ENCODE measurements at places on chromosomes 2 and 18. TPM values are rescaled to one million over a fixed set of nuclear protein-coding genes. Genes with fewer than 3 reads are reported as not detected.

DNA sequence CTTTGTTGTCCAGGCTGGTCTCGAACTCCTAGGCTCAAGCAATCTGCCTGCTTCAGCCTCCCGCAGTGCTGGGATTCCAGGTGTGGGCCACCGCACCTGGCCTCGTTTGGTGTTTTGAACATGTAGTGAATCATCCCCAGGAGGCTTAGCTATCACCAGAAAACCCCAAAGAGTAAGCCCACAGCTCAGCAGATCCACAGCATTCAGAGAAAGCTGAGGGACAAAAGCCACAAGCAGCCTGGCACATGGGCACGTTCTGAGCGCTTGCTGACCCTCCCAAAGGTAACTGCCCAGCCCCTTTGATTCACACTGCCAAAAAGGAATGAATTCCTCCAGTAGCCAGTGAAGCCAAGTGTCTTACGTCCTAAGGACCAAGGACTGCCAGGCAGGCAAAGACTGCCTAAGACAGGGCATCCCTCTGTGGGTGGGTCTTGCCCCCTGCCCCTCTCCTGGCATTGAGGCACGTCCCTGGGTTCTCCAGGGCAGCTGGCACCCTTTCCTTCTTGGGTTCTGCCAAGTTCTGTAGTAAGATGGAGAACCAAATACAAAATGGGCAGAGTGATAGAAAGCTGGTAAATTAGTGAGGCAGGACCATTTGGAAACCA is 31.7 kb downstream of the MBP start:
- H3K27ac ChIP-seq: peak overlapping the region; percentile 91
- H3K4me3 ChIP-seq: no peak overlapping the region
- H3K4me1 ChIP-seq: peaks cover 65% of the 10 kb centered on the region
- H3K27me3 ChIP-seq: no peaks in the 10 kb centered on the region
- H3K36me3 ChIP-seq: no peaks in the 10 kb centered on the region

- DNase-seq: no peak
- H3K4me1 ChIP-seq: no peaks in the 10 kb centered on the region
- H3K36me3 ChIP-seq: no peaks in the 10 kb centered on the region
- no peaks in the 10 kb centered on the region for H3K27me3 ChIP-seq
Measured at GRCh38 chr18:76610012-76610411, 115.0 kb upstream of the ZNF516 start.

- no peaks in the 10 kb centered on the region for H3K27me3 ChIP-seq
- no peaks in the 10 kb centered on the region for H3K36me3 ChIP-seq
- no peak for DNase-seq
- H3K4me1 ChIP-seq: no peaks in the 10 kb centered on the region
- no peak overlapping the region for H3K4me3 ChIP-seq
Measured at GRCh38 chr2:227192491-227192890, 28.1 kb downstream of the COL4A3 start.

GRCh38 chr2:73284296-73285158 is at the start of gene FBXO41:
Gene FBXO41, minus strand, starts transcription at chr2:73284478. Its CDS starts 14,848 bp downstream, at chr2:73269630.
- no peaks in the 10 kb centered on the region for H3K36me3 ChIP-seq
- H3K4me3 ChIP-seq: peak within 1 kb of the TSS; percentile 86
- H3K27ac ChIP-seq: peak within 1 kb of the TSS; percentile 50
- H3K4me1 ChIP-seq: peaks cover 25% of the 10 kb centered on the region

DNA sequence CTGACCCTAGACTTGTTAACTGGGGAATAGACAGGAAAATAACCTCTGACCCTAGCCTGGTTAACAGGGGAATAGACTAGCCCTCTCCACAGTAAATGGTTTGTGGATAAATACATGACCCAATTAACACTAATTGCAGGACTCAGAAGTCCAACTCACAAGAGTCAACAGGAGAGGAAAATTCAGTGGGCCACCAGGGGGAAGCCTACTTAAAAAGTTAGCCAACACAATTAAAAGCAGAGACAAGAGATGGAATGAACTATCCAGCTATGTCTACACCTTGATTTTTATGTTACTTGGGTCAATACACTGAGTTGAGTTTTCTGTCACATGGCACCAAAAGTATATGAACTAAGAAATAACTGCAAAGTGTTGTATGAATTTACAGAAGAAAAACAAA is 158.8 kb upstream of the SLC39A10 start:
- H3K36me3 ChIP-seq: no peaks in the 10 kb centered on the region
- H3K4me1 ChIP-seq: peaks cover 4% of the 10 kb centered on the region
- H3K4me3 ChIP-seq: no peak overlapping the region
- H3K27ac ChIP-seq: no peak overlapping the region
- peak; percentile 65 for DNase-seq

DNA sequence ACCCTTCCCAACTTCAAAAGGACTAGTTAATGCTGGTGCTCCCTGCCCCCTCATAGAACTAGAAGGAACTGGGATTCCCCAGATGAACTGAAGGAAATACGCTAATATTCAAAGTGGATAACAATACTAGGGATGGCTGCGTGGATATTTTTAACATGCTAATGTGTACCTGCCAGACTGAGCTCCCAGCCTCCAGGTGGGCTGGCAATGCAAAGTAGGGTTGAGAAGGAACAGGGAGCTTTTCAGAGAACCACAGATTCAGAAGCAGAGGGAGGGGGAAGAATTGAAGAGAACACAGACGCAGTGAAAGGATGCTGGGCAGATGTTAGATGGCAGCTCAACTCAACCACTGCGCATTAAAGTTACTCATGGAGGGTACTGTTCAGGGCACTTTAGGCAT is 354.4 kb downstream of the TGIF1 start:
- no peak for DNase-seq
- H3K4me1 ChIP-seq: no peaks in the 10 kb centered on the region
- no peaks in the 10 kb centered on the region for H3K36me3 ChIP-seq
- no peaks in the 10 kb centered on the region for H3K27me3 ChIP-seq

DNA sequence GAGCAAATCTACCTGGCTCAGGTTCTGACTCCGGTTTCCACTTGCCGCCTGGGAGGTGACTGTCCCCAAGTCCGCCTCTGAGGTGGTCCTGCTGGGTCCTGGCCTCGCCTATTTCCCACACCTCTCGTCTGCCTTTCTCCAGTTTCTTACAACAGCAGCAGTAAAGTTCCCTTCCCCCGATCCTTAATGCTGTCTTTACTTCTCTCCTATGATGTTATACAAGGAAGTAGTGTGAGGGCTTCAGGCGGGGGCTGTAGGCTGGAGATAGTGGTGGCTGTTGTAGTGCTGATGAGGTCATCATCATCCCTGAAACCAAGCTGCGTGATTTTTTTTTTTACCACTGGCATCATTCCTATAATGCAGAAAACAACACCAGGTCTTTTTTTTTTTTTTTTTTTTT is 18.9 kb downstream of the TGIF1 start:
- no peak overlapping the region for H3K4me3 ChIP-seq
- no peaks in the 10 kb centered on the region for H3K27me3 ChIP-seq
- no peaks in the 10 kb centered on the region for H3K36me3 ChIP-seq
- DNase-seq: no peak
- no peaks in the 10 kb centered on the region for H3K4me1 ChIP-seq
- H3K27ac ChIP-seq: no peak overlapping the region

GRCh38 chr18:35049111-35050027 is 8.2 kb downstream of the MAPRE2 start:
- H3K36me3 ChIP-seq: no peaks in the 10 kb centered on the region
- peak overlapping the region; percentile 67 for H3K27ac ChIP-seq
- H3K4me1 ChIP-seq: peaks cover 62% of the 10 kb centered on the region
- H3K27me3 ChIP-seq: no peaks in the 10 kb centered on the region
- no peak for DNase-seq

DNA sequence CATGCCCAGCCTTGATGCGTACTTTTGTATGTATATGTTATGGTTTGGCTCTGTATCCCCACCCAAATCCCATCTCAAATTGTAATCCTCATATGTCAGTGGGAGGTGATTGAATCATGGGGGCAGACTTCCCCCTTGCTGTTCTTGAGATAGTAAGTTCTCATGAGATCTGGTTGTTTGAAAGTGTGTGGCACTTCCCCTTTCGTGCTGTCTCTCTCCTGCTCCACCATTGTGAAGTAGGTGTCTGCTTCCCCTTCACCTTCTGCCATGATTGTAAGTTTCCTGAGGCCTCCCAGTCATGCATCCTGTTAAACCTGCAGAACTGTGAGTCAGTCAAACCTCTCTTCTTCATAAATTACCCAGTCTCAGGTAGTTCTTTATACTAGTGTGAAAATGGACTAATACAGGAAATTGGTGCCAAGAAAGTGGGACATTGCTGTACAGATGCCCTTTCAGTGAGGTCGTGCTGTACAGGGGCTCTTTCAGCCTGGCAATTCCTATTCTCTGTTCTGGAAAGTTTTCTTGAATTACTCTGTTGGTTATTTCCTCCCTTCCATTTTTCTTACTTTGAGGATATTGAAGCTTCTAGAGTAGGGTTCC is 38.2 kb downstream of the KCMF1 start:
- H3K27me3 ChIP-seq: no peaks in the 10 kb centered on the region
- H3K4me3 ChIP-seq: no peak overlapping the region
- H3K4me1 ChIP-seq: peaks cover 64% of the 10 kb centered on the region
- no peak overlapping the region for H3K27ac ChIP-seq
- DNase-seq: no peak
- H3K36me3 ChIP-seq: peaks cover 3% of the 10 kb centered on the region

The FSHR gene
- total RNA-seq: not detected

The TMEM37 gene
- total RNA-seq: not detected

The HMSD gene
- not detected for total RNA-seq

The GPR35 gene
- total RNA-seq: 68.9 TPM

The POTEI gene
- total RNA-seq: 1.2 TPM

The NT5C1B gene
- not detected for total RNA-seq

The GREB1L gene
- total RNA-seq: 0.87 TPM

The SNED1 gene
- total RNA-seq: 106 TPM

The ACVR1 gene
- total RNA-seq: 4.1 TPM

The TGFA gene
- 3.5 TPM for total RNA-seq
